ENCODE measurements at places on chromosomes 13 and 19.

- DNase-seq = no peak
These were observed 10.0 kb upstream of the IZUMO2 start for GRCh38 chr19:50173127-50173526.

GRCh38 chr19:8580710-8581281 is 3.6 kb upstream of the MYO1F start:
- DNase-seq = peak; percentile 77

DNA sequence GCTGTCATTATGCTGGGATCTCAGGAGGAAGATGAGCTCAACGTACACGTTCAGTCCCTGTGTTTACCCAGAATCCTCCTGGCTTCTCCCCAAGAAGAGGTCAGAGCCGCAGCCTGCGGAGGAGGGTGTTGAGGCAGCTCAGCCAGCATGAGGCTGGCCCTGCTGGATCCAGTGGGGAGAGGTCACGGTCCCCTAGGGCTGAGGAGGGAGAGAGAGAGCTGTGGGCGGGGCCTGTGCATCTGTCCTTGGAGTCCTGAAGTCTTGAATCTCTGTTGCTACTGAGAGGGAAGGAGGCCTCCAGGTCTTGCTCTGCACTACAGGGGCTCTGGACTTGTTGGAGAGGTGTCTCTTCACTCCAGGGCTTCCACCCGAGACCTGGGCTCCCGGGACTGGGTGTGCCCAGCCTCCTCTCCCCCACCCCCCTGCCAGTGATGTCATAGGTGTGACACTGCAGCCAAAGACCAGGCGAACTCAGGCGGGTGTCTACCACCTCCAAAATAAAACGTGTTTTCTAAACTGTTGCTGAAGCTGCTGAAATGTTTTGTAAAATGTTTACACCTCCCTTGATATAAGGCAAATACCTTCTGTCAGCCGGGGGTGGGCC is 77.9 kb upstream of the KCTD15 start:
- DNase-seq = no peak

GRCh38 chr19:49271080-49271753 is 53.8 kb downstream of the SLC6A16 start:
- DNase-seq = peak; percentile 37

DNA sequence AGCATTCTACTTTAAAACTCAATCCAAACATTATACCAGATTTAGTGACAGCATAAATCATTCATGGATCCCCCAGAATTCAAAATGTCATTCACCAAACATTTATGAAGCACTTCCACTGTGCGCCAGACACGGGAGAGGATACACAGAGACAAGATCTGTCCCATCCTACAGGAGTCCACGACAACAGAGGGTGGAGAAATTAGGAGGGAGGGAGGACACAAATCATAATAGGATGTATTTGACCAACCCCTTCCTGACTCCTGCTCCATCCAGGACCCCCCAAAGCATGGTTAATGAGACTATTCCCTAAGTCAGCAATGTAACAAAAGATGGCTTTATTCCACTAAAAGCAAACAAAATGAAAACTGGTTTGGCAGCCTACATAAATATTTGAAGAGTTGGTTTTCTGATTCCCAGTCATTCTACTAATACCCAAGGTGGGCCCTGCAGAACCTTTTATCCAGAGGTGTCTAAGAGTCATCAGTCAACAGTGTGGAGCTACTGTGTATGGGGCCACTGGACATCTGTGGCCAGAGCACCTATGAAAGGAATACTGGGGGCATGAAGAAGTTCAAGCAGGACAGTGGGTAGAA is 62.8 kb upstream of the DOCK9 start:
- DNase-seq = peak; percentile 36
